ENCODE measurements at places on chromosomes 16 and 17.

GRCh38 chr16:85607796-85608514 lies 5.2 kb upstream of the GSE1 start:
- DNase-seq = no peak

DNA sequence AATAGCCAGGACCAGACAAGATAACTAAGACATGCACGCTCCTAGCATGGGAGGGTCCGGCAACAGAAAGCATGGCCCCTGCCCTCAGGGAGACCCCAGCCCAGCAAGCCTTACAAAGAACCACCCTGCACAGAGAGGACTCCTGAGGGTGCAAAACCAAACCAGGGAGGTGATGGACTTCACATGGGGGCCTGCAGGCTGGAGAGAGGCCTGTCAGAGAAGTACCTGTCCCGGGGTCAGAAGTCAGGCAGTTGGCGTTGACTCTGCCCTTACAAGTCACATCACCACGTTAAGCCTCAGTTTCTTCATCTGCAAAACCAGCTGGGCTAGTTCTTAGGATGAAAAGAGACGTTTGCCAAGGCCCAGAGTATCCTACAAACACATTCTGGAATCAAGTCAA lies 4.7 kb downstream of the OTOP2 start:
- DNase-seq = no peak

GRCh38 chr17:65553646-65554552 lies 7.5 kb downstream of the AXIN2 start:
- DNase-seq = no peak

GRCh38 chr17:75365009-75365930 lies 40.2 kb downstream of the GRB2 start:
- DNase-seq = no peak

DNA sequence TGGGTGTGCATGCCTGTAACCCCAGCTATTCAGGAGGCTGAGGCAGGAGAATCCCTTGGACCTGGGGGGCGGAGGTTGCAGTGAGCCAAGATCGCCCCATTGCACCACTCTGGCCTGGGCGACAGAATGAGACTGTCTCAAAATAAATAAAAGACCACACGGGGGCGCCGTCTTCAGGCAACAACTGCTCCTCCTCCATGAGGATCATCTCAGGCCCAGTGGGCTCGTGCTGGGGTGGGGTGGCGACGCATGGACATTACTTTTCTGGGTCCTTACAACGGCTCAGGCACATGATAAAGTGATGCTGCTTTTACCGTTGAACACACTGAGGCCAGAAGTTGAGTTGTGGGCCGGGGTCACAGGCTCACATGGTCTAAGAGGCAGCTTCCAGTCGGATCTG lies 56.2 kb downstream of the PRMT7 start:
- no peak for DNase-seq

DNA sequence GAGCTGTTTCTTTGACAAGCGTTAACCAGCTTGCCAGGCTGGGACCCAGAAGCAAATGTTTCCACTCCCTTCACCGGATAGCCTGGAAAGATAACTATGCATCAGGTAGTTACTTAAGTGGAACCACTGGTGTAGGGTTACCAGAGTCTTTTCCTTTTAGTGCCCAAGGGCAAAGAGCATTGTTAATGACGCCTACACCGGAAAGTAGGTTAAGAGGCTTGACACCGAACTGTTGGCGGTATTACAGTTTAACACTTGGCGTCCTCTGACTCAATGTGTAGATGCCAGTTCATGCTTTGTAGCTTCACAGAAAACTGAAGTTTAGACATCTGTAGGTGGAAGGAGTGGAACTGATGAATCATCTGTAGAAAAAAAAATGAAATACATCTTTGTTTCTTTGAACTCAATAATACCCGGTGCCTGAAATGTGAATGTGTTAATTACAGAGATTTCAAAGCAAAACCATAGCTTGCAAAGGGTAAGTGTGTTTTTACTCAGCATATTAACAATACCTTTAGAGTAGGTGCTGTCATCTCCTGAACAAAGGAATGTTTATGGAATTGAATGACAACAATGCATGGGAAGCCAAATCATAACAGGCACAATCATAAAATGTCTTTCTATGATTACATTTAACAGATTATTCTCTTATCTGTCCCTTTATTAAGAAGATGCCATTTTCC lies 426.7 kb upstream of the SALL1 start:
- DNase-seq = no peak

GRCh38 chr17:9499041-9499440 lies 76.6 kb downstream of the STX8 start:
- no peak for DNase-seq

DNA sequence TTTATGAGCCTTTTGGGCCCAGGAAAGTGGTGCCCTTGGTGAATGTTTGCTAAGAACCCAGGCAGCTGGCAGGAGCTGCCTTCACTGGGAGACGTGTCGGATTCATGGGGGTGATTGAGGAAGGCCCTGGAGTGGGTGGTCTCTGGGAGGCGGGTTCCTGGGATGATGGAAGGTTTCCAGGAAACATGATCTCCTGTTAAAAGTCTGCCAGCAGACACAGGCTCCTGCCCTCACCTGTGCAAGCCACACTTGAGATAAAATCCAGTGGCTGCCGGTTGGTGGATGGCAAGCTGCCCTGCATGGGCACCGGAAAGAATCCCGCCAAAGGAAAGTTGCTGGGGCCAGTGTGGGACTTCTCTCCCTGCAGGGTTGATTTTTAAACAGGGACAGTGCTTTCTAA lies 189.0 kb upstream of the CIBAR2 start:
- no peak for DNase-seq

DNA sequence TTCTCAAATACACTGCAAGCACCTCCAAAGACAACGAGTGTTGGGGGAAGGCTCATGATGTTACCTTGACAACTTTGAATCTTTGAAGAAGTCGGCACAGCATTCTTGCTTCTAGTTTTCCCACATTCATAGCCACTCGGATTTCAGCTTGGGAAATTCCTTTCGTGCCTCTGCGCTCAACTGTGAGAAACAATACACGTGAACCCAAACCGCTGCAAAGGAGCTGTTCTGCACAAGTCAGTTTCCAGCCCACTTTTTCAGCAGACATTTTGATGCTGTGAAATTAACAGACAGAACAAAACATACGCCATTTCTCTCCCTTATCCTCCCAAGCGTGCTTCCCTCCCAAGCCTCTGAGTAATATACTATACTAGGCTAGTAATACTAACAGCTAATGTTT lies 41.2 kb downstream of the GTF3C1 start:
- no peak for DNase-seq

- no peak for DNase-seq
Measured at GRCh38 chr17:3308603-3309002, 10.4 kb upstream of the OR3A1 start.

Data from activated CD4-positive, alpha-beta T cell treated with anti-CD3 and anti-CD28 coated beads, Interleukin-2, amount 50 U/mL, for 4 hours (primary cell).